ENCODE measurements at places on chromosomes 7 and 10.
A peak's percentile ranks its signal among the peaks of the same experiment; 100 is the strongest.

GRCh38 chr10:80194373-80195045, 10.8 kb downstream of the ANXA11 start:
- DNase-seq = no peak

- peak; percentile 18 for DNase-seq
These were observed 19.0 kb upstream of the AGMO start for GRCh38 chr7:15580604-15581351.

- DNase-seq = no peak
These were observed 4.1 kb downstream of the FHIP2A start for GRCh38 chr10:114825513-114826253.

- DNase-seq = no peak
These were observed 107.3 kb downstream of the PROSER2 start for GRCh38 chr10:11930312-11930978.

- DNase-seq = no peak
These were observed 157.2 kb downstream of the WNT2 start for GRCh38 chr7:117165656-117166055.

DNA sequence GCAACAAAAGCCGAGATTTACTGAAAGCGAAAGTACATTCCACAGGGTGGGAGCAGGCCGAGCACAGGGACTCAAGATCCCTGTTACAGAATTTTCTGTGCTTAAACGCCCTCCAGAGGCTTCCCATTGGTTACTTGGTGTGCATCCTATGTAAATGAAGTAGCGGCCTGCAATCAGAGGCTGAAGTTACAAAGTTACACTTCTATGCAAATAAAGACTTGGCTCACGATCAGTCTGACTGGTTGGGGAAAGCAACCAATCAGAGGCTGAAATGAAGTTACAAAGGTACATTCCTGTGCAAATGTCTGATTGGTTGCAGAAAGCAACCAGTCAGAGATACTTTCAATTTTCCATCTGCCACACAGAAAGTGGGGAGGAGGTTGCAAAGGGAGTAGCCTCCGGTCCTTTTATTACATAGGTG, 4.1 kb downstream of the ACBD7 start:
- peak; percentile 83 for DNase-seq

- DNase-seq = no peak
These were observed 14.8 kb downstream of the COL13A1 start for GRCh38 chr10:69816521-69816920.

GRCh38 chr7:17902599-17902998, 37.7 kb downstream of the SNX13 start:
- DNase-seq = no peak

DNA sequence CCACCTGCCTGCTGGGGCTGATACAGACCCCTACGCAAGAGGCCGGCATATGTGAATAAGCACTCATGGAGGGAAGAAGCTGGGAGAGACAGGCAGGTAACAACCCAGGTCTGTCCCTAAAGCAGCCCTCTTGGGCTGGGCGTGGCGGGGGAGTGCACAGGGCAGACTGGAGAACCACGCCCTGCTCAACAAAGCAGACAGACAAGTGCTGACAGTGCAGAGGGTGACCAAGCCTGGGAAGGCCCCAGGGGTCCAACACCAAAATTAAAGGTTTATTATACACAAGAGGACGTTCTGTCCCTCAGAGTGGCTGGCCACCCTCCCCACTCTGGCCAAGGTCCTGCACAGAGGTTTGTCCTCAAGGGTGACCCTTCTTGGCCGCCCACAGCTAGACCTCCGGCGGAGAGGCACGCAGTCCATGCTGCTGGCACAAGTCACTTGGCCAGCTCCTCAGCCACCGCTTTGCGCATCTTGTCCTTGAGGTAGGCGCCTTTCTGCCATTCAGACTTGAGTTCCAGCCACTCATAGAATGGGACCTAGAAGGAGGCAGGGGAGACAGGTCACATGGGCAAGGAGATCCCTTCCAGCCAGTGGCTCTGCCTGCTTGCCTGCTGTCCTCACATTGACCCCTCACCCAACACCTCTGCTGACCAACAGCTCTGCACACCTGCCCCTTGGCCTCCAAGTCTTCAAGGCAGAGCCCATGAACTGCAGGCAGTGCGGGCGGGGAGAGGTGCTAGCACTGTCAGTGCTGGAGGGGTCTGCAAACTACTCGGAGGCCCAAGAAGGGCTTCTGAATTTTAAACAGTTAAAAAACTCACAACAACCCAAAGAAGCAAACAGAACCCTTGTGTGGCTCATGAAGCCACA, 11.4 kb upstream of the NACAD start:
- no peak for DNase-seq

DNA sequence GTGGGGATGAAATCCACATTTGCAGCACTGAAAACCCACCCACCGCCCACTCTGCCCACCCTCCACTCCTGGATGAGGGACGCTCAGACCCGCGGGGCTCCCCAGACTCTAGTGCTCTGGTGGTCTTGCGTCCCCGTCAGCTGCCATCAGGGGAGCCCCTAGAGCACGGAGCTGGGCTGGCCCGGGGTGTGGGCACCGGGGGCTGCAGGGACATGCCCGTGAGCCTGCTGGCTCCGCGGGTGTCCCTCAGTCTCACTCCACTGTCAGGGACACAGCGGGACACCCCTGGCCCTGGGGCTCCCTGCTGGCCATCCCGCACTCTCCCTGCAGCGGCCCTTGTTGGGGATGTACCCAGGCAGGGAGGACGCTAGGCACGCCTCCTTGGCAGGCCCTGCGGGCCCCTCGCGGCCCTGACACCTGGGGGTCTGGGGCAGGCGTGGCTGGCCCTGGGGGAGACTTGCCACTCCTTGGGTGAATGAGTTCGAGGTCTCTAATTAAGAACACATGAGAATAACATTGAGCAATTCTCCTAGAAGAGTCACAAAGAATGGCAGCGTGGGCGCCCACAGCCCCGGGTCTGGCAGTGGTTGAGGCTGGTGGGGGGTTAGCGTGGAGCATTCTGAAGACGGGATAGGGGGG, 64.2 kb downstream of the CFAP46 start:
- no peak for DNase-seq

DNA sequence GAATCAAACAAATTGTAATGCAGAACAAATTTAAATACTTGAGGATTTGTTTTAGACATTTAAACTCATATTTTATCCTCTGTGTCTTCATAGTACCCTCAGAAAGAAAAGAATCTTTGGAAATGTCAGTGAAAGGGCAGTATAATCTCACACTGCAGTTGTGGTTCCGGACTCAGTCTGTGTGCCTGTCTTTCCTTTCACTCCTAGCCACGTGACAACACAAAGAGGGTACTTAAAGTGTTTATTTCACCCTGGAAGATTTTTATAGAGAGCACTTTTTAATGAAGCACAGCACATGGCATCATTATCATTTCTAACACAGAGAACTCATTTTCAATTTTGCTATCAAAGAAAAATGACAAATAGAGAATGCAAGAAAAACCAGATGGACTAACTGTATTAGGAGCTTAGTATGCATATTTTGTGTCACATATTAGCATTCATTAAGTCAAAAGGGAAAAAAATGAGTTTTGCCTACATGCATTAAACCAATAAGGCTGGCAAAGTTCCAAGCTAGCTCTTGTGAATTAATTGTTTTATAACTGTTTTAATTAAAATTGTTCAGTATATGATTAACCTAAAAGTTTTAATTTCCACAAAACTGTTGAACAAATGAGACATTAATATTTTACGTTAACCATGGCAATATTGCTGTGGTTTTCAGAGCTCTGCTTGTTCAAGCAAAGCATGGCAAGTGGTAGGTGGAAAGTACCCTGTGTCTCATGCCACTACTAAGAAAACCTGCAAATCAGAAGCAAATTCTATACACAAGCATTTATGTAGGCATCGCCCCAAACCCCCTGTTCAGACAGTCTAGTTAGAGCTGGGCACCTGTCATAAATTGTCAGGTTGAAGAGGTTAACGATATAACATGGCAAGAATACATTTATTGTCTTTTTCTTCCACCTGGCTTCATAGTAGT, 65.9 kb downstream of the AUTS2 start:
- DNase-seq = no peak

GRCh38 chr10:27099916-27100812, at the start of gene ANKRD26:
ANKRD26 (minus strand) TSS chr10:27100494; CDS start chr10:27100326, 168 bp downstream.
- peak; percentile 92 for DNase-seq

DNA sequence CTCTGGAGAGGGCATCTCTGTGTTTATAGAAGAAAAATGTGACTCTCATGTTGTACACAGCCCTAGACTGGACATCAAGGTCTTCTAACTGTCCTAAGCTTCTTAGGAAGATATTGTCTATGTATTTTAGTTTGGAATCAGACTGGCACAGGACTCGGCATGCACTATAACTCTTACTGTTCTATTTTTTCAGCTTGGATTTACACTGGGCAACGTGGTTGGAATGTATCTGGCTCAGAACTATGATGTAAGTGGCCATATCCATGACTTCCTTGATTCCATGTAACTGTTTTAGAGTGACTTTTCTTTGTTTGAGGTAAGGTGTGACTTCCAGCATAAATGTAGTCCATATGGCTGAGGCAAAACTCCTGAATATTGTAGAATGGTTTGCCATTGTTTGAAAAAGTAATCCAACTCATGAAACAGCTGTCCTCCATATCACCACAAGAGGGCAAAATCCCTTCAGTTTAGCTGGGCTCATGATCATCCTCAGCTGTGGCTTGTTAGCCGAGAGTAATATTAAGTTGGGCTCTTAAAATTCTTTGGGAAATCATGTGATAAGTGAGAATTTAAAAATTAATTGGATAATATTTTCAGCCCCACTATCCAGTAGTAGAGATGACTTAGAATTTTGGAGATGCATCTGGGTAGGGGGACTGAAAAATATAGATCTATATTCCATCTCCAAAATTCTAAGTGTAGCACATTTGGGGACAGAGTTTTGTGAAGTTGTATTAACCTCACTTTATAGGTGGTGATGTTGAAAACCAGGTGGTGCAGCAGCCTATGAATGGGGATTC, 10.4 kb downstream of the STMP1 start:
- peak; percentile 44 for DNase-seq

DNA sequence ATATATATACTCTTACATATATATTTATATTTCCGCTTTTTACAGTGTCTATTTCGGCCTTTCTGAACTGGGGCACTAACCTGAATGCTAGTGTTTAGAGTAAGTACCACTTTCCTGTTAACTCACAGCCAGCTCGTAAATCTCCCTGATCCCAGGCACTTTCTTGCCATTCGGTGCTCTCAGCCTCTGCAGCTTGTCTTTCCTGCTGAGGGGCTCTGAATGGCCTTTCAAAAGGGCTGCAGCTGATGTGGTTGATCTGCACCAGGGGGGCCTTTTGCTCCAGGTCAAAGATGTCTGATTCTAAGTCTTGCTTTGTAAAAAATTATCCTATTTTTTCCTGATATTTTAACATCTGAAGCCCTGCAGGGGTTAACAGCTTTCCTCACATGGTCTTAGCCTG, 25.5 kb upstream of the HPS1 start:
- no peak for DNase-seq

- DNase-seq = no peak
These were observed 275.3 kb downstream of the HDAC9 start for GRCh38 chr7:18770822-18771221.

- no peak for DNase-seq
These were observed 66.3 kb upstream of the CAV2 start for GRCh38 chr7:116433246-116433645.

DNA sequence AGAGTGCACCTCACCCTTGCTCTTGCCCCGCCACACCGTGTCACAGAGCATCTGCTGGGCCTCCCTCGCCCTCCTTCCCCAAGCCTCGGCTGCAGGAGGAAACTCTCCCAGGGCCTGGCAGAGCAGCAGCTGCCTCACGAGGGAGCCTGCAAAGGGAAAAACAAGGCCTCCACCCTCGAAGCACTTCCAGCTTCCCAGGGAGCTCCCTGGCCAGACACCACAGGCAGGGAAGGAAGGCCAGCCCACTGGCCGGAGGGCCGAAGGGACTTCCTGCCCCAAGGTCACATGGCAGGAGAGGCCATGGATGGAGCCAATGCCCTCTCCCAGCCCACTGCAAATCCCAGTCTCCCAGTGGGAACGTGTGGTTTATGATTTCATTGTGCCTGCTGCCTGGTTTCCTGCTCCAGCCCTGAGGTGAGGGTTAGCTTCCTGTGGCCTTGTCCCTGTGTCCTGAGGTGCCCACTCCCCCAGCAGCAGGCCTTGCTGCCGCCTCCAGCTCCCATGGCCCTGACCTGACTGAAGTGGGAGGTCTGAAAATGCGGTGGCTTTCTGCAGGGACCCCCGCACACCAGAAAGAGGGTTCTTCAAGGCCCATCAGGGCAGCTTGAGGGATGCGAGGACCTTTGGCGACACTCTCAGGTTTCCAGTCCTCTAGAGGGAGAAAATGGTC, 100.5 kb upstream of the PPIF start:
- no peak for DNase-seq

DNA sequence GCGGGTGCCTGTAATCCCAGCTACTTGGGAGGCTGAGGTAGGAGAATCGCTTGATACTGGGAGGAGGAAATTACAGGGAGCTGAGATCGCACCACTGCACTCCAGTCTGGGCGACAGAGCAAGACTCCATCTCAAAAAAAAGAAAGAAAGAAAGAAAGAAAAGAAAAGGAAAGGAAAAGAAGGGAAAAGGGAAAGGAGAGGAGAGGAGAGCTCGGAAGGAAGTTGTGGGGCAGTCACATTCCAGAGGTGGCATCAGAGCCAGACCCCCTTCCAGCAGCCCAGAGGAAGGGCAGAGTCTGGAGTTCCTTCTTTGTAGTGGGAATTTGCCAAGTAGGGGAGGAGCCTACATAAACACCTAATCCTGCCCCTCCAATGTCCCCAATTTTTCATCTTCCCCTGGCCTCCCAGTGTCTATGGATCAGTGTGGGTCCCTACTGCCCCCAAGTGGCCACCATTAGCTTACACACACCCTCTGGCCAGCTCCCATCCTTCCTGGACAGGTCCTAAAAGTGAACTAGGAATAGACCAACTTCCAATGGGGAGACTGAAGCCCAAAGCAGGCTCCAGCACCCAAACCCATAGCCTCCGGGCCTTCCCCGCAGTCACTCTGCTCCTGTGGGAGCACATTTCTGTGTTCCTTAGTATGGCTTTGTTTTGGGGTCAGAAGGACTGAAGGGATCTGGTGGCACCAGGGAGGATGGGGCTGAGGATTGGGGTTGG, 39.6 kb upstream of the HSPB1 start:
- peak; percentile 89 for DNase-seq

GRCh38 chr7:7304705-7305450, 122.5 kb downstream of the C1GALT1 start:
- no peak for DNase-seq

- DNase-seq = no peak
These were observed 7.4 kb upstream of the TSPAN33 start for GRCh38 chr7:129136887-129137642.

DNA sequence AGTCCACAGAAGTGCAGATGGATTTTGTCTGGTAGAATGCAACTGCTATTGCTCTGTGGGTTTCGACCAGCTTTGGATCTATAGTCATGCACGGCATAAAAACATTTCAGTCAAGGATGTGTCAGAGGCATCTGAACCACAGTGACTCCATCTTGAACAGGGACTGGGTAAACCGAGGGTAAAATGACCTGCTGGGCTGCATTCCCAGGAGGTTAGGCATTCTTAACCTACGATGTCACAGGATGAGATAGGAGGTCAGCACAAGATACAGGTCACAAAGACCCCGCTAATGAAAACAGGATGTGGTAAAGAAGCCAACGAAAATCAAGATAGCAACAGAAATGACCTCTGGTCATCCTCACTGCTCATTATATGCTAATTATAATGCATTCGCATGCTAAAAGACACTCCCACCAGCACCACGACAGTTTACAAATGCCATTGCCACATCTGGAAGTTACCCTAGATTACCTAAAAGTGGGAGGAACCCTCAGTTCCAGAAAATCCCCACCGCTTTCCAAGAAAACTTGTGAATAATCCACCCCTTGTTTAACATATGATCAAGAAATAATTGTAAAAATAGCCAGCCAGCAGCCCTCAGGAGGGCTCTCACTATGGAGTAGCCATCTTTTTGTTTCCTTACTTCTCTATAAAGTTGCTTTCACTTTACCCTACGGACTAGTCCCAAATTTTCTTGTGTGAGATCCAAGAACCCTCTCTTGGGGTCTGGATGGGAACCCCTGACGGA, 50.7 kb upstream of the CPXM2 start:
- DNase-seq = no peak
